ENCODE measurements at places on chromosomes 6 and 20.
A peak's percentile ranks its signal among the peaks of the same experiment; 100 is the strongest.

DNA sequence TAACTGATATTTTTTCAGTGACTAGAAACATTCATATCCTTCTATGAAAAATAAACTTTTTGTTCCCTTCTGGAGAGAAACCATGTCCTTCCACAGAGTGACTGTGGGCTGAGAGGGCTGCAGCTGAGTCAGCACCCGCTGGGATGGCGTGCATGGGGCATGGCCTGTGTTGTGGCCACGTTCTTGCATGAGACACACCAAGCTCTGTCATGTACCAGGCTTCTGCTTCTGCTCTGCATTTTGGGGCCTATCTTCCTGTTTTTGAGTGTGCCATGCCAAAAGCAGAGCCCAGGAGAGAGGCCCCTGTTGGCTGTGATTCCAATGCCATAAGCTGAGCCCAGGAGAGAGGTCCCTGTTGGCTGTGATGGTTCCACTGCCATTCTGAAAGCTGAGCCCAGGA lies 10.8 kb downstream of the APMAP start:
- DNase-seq = no peak

GRCh38 chr6:122392564-122393350 lies 6.7 kb upstream of the HSF2 start:
- no peak for DNase-seq

GRCh38 chr6:147060636-147061035 lies 143.6 kb upstream of the STXBP5 start:
- DNase-seq = no peak

GRCh38 chr20:35991142-35991771 lies 22.9 kb downstream of the CNBD2 start:
- DNase-seq = peak; percentile 58

- DNase-seq = peak; percentile 42
Measured at GRCh38 chr20:50980851-50981713, 22.5 kb downstream of the MOCS3 start.

DNA sequence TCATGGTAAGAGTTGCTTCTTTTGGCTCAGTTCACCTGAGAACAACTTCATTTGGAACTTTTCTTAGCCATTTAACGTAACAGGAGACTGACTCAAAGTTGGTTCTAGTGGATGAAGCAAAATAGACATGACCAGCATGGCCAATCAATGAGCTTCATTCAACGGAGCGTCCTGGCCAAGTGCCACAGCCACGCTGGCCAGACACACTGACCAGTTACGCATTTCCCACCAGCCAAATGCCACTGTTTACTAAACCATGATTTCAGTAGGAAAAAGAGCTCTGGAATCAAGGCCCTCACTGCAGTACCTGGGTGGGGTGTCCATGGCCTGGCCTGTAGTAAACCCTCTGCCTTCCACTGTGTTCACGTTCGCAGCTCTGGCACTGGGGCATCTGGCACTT lies 80.4 kb downstream of the POPDC3 start:
- no peak for DNase-seq

- DNase-seq = no peak
Measured at GRCh38 chr6:88236612-88237360, 70.6 kb upstream of the CNR1 start.

DNA sequence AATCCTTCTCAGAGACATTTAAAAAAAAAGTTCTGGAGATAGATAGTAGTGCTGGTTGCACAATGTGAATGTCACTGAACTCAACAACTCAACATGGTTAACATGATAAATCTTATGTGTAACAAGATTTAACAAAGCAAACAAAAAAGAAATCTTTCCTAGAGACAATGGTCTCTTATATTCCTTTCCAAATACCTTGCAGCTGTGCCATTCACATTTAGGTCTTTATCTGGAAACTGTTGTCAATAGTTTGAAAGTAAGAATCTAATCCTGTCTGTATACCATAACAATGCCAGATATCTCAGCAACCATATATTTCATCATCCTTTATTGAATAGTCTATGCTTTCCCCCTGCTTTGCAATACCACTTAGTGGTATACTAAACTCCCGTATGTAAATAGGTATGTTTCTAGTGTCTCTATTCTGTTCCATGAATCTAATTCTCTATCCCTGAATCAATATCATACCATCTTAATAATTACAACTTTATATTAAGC lies 2.1 kb downstream of the SERAC1 start:
- no peak for DNase-seq

- no peak for DNase-seq
Measured at GRCh38 chr20:51220293-51220706, 197.4 kb upstream of the KCNG1 start.

GRCh38 chr20:24573557-24573956 lies 104.1 kb downstream of the SYNDIG1 start:
- DNase-seq = no peak

DNA sequence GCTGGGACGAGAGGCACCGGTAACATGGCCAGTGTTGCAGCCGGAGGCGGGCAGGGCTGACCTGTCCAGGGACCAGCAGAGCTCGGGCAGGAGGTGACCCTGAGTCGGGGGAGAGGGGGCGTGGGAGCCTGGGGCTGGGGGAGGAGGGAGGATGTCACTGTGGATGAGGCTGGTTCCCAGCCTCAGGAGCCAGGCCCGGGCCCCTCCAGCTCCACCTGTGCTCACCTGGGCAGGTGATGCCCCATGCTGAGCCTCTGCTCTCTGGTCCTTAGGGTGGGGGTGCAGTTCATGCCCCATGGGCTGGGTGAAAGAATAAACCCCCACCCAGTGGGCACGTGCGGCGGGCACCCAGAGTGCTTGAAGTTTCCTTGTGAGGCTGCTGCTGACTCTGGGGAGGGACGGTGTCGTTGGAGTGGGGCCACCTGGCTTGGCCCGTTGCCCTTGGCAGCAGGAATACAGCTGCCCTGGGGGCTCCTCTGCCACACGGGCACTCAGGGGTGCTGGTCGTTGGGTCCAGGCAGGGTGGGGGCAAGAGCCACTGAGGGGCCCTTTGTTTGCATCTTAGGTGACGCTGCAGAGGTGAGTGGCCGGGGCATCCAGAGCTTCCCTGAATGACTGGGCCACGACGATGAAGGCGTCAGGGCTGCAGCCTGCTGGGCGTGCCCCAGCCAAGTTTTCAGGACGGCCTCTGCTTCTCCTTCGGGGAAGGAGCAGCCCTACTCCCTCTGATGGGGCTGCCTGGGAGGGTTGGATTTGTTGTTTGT lies 24.7 kb upstream of the BHLHE23 start:
- DNase-seq = no peak

Data from NCI-H1694 (cell line).